ENCODE measurements at places on chromosomes 2 and 18. TPM values are rescaled to one million over a fixed set of nuclear protein-coding genes. Genes with fewer than 3 reads are reported as not detected.

The CNPPD1 gene
- 64.0 TPM for polyA plus RNA-seq

The GKN1 gene
- polyA plus RNA-seq: not detected

The AQP12A gene
- not detected for polyA plus RNA-seq

DNA sequence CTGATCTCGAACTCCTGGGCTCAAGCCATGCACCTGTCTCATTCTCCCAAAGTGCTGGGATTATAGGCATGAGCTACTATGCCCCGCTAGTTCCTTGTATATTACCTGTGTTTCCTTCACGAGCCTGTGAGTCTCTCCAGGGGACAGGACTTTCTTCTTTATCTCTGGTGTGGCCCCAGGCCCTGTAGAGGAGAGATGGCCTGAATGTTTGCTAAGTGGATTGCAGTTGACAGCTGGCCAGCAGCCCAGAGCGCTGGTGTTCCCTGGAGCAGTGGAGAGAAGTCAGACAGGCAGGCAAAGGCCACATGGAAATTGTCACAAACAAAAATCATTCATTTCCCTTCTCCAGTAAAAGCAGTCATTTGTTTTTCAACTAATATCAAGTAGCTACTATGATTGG is 17.9 kb downstream of the LPIN1 start:
- DNase-seq: no peak

DNA sequence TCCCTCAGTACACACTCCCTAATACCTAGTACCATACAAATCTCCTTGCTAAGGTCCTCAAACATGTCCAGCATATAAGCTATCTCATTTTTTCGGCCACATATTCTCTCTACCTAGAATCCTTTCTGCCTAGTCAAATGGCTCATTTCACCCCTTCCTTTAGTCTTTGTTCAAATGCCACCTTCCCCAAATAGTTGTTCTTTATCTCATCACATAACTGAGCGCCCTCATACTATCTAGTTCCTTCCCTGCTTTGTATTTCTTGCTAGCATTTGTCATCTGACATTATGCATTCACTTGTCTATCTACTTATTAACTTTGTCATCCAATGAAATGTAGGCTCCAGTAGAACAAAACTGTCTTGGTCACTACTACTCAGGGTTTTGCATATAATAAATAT is 35.5 kb downstream of the RPRD1A start:
- DNase-seq: no peak

- no peak for DNase-seq
Measured at GRCh38 chr2:161570424-161571050, 53.7 kb upstream of the SLC4A10 start.

DNA sequence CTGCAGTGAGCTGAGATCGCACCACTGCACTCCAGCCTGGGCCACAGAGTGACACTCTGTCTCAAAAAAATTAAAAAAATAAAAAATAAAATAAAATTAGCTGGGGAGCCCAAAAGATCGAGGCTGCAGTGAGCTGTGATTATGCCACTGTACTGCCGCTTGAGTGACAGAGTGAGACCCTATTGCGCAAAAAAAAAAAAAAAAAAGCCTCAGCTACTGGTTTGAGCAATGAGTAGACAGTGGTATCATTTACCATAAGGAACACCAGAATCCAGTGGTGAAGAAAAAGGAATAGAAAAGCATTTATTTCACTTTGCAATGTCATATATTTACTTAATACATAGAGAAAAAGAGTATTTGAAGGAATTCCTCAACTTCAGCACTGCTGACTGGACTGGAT is 3.0 kb downstream of the SAP130 start:
- DNase-seq: no peak

GRCh38 chr2:191957996-191958860 is 111.3 kb upstream of the CAVIN2 start:
- no peak for DNase-seq

DNA sequence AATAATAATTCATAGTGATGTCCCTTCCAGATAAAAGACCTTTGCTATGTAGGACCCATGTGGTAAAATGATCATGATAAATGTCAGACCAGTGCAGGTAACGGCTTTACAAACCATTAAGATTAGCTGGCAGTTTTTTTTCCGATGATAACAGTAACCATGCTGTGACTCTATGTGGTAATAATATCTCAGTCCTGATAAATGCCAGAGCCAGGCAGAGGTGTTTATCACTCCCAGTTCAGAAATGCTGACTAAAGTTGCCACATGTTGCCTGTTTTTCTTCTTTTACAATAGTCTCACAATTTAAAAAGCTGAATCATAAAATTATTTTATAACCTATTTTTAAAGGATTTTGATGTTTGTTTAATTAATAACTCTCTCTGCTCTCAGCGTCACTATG is 565.1 kb downstream of the ARHGAP15 start:
- DNase-seq: no peak

- DNase-seq: no peak
Measured at GRCh38 chr2:189018631-189019030, 44.5 kb downstream of the COL3A1 start.

GRCh38 chr2:210862283-210863065 is 306.1 kb downstream of the CPS1 start:
- DNase-seq: no peak

DNA sequence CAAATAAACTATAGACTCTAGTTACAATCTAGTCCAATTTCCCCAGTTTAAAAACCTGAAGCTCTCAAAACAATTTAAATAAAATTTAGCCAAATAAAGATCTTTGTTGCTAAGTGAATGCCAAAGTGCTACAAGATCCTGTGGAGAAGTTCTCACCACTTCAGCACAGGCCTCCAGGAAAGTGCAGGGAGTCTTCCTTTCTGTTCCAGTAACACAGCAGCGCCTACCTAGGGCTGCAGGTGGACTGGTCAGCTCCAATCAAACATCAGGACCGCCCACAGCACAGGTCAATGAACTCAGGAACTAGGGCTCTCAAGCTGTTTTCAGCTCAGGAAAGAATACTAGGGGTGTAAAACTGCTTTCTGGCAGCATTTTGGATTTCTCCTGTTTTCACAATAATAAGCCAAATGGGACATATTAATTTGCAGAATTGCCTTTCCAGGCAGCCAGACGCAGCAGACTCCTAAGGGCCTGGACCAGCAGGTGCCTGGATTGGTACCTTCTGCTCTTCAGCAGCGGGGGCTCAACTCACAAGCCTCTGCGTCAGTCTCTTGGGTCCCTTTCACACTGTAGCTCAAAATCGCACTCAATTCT is 1.5 kb downstream of the FAM110C start:
- DNase-seq: no peak

DNA sequence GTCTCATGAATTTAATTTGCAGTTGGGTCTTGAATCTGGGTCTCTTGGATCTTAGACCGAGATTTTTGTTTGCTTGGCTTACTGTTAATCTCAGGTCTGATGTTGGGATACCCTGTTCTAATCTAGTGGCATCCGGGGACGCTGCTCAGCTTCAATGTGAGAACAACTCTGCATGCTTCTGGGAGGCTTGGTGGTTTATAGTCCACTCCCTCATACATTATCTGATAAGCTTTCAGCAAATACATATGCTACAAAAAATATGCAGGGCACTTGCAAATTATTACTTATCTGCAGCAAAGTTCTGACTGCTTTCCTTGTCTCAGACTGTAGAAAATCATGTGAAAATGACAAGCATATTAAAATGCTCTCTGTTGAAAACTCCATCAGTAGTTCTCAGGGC is 39.4 kb downstream of the RNF144A start:
- no peak for DNase-seq

- no peak for DNase-seq
Measured at GRCh38 chr2:128347171-128347558, 28.5 kb upstream of the HS6ST1 start.

DNA sequence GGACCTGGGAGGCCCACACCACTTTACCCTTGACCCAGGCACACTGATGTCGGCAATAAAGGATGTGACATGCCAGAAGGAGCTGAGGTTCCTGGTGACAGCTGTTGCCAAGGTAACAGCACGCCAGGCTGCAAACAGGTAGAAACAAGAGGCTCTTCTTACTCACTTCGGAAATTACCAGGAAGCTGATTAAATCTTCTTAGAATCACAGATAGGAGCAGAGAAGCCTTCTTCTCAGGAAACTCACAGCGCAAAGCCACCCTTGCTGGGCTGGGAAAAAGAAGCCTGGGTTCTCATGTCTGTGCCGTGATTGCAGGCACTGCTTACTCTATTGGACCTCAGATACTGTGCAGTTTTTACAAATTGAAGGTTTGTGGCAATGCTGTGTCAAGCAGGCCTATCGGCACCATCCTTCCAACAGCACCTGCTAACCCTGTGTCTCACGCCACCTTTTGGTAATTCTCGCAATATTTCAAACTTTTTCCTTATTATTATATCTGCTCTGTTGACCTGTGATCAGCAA is 61.0 kb upstream of the TAF1B start:
- DNase-seq: no peak

- no peak for DNase-seq
Measured at GRCh38 chr2:182973441-182974352, 64.6 kb downstream of the NCKAP1 start.

GRCh38 chr2:36163520-36164254 is 191.9 kb upstream of the CRIM1 start:
- no peak for DNase-seq

DNA sequence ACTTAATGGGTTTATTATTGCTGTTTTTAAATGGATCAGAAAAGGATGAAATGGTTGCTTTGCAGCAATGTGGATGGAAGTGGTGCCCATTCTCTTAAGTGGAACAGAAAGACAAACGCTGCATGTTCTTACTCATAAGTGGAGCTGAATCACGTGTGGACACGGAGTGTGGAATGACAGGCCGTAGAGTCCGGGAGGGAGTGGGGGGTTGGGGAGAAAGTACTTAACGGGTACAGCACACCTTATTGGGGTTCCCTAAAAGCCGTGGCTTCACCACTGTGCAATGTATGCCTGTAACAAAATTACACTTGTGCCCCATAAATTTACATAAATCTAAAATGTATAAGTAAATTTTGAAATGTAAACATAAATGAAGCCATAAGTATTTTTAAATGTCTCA is 64.0 kb upstream of the CTDP1 start:
- DNase-seq: no peak

DNA sequence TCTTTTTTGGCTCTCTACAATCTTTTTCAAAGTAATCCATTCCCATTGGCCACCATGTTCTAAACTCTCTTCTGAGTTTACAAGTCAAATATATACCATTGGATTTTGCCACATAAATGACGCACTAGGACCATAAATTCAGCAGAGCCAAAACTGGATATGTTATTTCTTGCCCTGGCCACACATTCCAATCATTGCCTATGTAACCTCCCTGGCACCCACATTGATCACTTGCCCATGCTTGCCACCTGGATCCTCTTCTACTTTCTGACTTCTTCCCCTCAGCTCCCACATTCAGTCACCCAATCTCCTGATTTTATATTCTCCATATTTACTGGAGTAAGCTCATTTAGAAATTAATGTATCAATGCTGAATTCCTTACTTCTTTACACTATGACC is 5.1 kb upstream of the ZC3H15 start:
- DNase-seq: no peak
